ENCODE measurements at places on chromosomes 4 and X.
A peak's percentile ranks its signal among the peaks of the same experiment; 100 is the strongest.

- no peak for DNase-seq
Measured at GRCh38 chr4:112453321-112453720, 62.7 kb downstream of the NEUROG2 start.

GRCh38 chr4:110867251-110867960 is 244.5 kb upstream of the PITX2 start:
- no peak for DNase-seq

GRCh38 chrX:53717205-53717604 is 30.7 kb upstream of the HUWE1 start:
- no peak for DNase-seq

- no peak for DNase-seq
Measured at GRCh38 chr4:40228497-40229365, 31.9 kb downstream of the RHOH start.

GRCh38 chr4:86092684-86093083 is 267.2 kb downstream of the MAPK10 start:
- DNase-seq = no peak

DNA sequence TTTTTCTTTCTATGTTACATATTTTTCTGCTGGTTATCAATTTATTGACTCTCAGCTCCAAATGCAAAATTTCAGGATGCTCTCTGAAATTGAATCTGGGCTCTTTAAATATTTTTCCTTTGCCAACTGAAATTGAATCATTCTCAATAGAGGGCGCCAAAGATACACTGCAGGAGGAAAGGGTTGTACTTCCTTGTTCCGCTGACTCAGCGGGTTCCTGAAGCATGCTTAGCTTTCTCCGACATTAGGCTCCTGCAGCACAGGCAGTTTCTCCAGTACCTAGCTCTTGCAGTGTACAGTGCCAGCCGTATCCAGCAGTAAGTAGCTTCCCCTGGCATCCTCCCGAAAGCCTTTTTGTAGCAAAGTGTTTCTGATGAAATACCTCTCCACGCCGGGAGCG is 28.8 kb upstream of the CFAP47 start:
- peak; percentile 53 for DNase-seq

DNA sequence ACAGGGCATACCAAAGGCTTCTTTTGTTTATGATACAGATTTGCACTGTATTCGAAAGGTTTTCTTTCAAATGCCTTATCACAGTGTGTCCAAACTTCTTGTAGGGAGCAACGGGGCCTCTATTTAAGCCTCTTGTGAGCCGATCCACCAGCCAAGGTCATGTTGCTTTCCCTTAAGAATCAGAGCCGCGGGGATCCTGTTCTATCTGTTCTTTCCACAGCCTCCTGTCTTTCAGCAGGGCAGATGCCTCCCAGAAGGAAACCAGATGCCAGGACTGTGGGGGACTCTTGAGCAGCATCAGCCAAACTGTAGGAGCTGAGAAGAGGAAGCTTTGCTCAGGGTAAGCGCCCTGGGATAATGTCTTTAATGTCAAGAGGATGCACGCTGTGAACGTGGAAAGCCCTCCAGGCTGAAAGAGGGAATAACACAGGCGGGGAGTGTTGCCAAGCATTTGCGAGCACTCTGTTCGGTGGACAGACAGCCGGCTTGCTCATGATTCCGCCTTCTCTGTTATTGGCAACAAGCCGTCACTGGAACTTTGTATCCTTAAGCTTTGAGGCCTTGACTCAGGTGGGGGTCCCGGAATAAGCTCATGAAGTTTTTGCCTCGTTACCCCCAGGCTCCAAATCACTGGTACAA is 279.8 kb upstream of the FRG1 start:
- no peak for DNase-seq

DNA sequence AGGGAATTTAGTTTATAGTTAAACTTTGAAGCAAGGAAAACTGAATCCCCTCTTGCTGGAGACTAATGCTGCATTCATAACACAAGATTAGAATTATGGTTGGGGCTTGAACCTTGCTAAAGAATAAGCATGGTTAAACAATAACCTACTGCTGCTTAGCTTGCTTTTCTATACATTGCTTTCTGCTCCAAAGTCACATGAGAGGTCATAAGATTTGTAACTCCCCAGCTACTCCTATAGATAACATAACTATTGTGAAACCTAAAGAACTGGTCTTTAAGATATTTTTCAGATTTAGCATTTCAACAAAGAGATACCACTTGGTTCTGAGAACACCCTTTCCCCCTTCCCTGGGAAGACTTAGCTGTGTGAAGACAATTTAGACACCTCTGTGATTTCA is 17.1 kb upstream of the HADH start:
- no peak for DNase-seq

DNA sequence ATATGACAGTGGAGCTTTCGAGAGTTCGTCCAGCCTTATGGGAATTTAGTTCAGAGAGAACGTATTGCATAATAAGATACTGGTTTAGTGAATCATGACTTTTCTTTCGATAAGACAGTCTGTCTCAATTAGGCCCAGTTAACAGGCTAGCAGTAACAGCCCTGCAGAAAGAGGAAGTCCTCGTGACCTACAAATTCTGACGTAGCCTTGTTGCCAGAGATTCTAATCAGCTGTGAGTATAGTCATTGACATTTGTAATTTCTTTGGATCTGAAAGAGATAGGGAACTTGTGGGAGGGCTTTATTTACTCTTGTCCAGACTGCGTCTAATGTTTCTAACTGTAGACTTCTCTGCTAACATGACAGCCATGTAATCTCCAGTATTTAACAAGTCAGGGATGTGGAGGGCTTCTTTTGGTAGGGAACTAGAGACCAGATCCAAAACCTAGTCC is 15.8 kb downstream of the ART3 start:
- no peak for DNase-seq

DNA sequence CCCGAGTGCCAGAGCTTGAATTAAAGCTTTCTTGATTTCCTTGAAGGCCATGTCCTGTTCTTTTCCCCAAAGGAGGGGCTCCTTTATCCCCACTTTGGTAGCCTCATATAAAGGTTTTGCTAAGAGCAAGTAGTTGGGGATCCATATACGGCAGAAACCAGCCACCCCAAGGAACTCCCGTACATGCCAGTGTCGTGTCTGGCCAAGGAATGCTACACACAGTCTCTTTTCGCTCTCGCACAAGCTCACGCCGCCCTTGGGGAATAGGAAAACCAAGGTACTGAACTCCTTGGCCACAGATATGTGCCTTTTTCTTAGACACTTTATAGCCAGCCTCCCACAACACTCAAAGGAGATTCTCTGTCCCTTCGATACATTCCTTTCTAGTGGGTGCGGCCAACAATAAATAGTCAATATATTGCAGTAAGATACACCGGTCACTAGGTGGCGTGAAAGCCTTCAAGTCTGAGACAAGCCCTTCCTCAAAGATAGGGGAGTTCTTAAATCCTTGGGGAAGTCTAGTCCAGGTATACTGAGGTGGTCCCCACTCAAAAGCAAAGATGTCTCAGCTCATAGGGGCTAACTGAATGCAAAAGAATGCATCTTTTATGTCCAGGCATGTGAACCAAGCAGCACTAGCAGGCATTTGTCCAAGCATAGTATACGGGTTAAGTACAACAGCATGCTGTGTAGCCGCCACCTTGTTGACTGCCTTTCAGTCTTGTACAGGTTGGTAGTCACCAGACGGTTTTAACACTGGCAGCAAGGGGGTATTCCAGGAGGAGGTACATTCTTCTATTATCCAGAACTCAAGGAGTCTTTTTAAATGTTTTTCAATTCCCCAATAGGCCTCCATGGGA is 57.8 kb upstream of the XAGE1B start:
- peak; percentile 13 for DNase-seq

- DNase-seq = peak; percentile 8
Measured at GRCh38 chrX:72169008-72169728, 12.4 kb upstream of the PIN4 start.

- DNase-seq = no peak
Measured at GRCh38 chr4:170651786-170652185, 562.0 kb upstream of the AADAT start.

DNA sequence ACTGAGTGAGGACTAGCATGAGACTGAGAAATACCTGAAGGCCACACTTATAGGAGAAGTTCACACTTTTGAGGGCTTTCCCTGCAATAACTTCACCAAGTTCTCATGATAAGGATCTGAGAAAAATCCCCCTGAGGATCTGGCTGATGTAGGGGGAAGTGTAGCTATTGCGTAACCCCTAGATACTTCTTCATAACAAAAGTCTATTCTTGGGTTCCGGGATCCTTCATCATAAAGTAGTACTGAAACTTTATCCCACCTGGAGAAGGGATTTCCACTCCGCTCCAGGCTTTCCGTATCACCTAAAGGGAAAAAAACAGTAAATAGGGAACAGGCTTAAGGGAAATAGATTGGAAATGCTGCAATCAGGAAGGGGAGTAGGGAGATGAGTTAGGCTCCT is 13.3 kb downstream of the USP27X start:
- no peak for DNase-seq

All from NCI-H2029 (cell line).